Uterus (tissue), 4 donors: ENCODE measurements at places on chromosomes 5 and 9. TPM values are rescaled to one million over a fixed set of nuclear protein-coding genes. Genes with fewer than 3 reads are reported as not detected.

DNA sequence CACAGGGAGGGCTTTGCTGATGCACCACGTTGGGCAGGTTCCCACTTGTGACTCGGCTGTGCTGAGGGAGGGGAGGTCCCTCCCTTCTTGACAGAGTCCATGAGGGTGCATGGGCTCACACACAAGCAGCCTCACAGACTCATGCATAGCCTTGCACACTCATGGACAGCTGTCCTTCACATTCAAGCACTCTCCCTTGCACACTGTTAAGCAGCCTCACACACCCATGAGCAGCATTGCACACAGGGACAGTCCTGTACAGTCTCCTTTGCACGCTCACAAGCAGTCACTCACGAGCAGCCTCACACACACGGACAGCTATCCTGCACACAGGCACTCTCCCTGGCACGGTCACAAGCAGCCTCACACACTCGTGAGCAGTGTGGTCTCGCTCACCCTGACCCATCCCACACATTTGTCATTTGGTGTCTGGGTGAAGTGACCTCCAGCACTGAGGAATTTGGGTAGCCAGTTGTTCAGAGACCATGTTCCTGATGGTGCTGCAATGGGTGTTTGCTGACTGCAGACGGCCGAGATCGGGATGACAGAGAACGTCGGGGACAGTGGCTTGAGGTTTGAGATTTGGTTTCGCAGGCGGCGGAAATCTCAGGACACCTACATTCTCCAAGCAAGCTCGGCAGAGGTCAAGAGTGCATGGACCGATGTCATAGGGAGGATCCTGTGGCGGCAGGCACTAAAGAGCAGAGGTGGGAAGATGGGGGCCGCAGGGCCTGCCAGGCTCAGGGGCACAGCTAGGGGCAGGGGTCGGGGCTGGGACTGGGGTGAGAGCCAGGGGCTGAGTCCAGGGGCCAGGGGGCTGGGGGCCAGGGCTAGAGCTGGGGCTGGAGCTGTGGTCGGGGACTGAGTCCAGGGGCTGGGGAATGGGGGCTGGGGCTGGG lies 17.7 kb upstream of the LRRC14B start:
- no peak for DNase-seq

DNA sequence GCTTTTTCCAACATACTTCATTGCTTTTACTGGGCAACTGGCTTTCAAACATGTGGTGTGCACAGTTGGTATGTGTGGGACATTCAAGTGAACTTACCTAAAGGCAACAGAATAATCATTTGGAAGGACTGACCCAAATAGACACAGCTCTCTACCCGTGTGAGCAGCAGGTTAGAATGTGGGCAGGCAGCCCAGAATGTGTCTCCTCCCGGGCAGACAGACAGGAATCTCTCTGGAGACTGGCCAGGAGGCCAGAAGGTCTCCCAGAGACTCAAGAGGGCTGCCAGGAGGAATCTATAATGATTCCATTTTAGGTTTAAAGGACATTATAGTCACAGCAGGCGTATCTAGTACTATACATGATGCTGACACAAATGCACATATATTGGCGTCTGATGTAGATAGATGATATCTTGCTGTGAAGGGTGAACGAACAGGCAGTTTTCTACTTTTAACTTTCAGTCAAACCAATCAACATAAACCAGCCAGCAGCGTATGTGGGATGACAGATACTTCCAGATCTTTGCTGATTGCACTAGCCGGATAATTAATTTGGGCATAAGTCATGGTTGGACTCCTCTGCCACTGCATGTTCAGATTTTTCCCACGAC lies 297.4 kb upstream of the ZNF608 start:
- DNase-seq, result peak; percentile 22

DNA sequence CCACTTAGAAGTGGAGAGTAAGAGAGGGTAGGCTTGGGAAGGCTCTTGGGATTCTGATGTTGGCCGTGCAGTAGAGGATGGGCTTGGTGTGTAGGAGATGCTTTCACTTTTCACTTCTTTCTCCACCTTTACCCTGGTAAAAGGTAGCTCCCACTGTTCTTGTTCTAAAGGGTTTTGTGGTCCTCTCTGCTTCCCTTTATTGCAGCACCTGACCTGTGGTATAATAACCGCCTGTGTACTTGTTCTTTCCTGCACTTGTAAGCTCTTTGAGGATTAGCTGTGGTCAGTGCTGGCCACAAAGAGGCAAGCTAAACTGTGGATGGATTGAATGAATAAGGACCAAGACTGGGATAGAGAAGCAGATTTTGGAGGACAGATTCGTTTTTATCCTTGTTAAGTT lies 25.2 kb downstream of the KDM4C start:
- DNase-seq, result no peak

DNA sequence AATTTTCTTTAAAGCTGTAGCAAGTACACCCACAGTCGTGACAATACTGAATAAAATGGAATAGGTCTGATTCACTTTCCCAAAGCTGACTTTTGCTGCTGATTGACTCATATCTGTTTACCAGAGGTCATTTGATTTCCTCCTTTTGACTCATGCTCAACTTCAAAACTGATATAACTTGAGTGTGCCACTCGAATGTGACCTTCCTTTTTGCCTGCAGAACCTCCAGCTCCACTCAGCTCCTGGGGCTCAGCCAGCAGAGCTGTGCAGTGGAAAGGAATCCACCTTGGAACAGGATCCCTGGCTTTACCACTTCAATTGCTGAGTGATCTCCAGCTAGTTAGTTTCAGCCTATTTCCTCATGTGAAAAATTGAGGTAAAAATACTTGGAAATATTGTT lies 84.1 kb downstream of the FEM1C start:
- no peak for DNase-seq

DNA sequence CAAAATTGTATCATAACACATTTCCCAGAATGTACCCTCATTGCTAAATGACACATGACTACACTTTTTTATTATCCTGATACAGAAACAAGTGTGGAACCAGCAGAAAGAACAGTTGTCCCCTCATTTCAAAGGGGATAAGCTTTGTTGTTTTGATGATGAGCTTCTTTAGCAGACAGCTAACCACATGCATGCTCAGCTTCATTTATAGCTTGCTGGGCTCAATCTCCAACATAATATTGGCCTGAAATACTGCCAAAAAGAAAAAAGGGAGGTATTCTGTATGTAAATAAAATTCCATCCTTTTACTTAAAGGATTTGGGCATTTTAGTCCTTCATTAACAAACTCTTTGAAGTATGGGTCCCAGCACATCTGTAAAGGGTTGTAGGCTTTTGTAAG lies 120.4 kb downstream of the SPATA31D1 start:
- no peak for DNase-seq

FAM78A gene
- 0.26 TPM for total RNA-seq

CTSV gene
- 1.6 TPM for total RNA-seq

TXNDC8 gene
- total RNA-seq, result not detected
